ENCODE measurements at places on chromosomes 1 and 21. TPM values are rescaled to one million over a fixed set of nuclear protein-coding genes. Genes with fewer than 3 reads are reported as not detected.

Gene CA14
- total RNA-seq, result 3.4 TPM

Gene CHRM3
- 9.8 TPM for total RNA-seq

Gene LCK
- 0.75 TPM for total RNA-seq

Gene SAMD11
- 10.7 TPM for total RNA-seq

Gene CACNA1S
- not detected for total RNA-seq

Gene STUM
- total RNA-seq, result 0.38 TPM

Measured in motor neuron (in vitro differentiated cells).